Endothelial cell of coronary artery (primary cell): ENCODE measurements at places on chromosomes 12 and 14. TPM values are rescaled to one million over a fixed set of nuclear protein-coding genes. Genes with fewer than 3 reads are reported as not detected.

The NXPH4 gene
- 2.5 TPM in 1 of 2 replicates, not detected in the other for total RNA-seq

The SLC7A8 gene
- total RNA-seq: 0.63 TPM in 1 of 2 replicates, not detected in the other

The NFE2 gene
- not detected in 2 replicates for total RNA-seq

The LRP6 gene
- total RNA-seq: 35.4 and 44.7 TPM in 2 replicates
